HFF-Myc (cell line): ENCODE measurements at places on chromosomes 2 and 18.

DNA sequence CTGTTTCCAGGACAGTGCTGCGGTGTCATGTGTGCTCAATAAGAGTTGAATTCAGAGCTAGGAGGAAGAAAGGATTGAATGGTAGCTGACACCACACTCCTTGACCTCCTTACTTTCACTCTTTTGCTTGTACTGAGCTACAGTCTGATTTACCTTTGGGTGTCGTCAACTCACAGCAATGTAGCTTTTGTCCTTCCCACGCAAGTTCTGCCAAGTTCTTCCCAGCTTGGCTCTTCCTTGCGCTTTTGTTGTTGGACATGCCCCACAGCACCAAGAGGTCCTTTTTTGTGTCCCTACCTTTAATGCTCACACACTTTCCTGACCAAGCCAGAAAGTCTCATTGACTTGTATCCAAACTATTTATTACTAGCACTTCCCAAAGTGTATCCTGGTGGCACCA is 38.3 kb upstream of the ITGB6 start:
- DNase-seq, result no peak

DNA sequence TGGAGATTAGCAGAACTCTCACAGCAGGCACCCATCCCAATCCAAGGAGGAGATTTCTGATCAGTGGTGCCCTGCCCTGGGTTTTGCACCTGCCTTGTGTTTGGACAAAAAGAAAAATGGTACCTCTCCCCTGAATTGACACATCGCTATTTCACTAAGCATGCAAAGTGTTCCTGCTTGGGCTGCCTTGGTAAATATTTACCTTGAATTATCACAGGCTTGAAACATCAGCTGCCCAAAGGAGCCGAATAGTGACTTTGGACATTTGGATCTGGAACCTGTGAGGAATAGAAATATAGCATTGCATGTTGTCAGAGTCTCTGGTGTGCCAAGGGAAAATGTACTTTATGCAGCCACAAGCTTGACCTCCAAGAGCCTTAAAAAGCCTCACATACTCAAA is 926.4 kb upstream of the FANCL start:
- no peak for DNase-seq

DNA sequence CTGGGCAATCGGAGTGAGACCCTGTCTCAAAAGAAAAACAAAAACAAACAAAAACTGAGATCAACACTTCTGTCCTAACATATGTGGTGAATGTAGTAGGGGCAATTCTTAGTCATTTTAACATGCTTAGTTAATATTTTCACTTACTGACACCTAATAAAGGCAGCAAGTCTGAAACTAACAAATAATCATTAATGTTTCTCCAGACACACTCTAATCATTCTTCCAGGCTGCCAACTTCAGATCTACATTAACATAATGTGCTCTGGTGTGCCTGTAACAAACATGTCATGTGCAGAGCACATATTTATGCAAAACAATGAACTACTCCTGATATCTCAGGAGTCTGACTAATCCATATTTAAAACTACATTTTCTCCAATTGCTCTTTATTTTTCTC is 6.0 kb downstream of the KRCC1 start:
- DNase-seq, result no peak

- peak; percentile 43 for DNase-seq
These were observed 48.5 kb downstream of the SMAD7 start for GRCh38 chr18:48902023-48902855.

DNA sequence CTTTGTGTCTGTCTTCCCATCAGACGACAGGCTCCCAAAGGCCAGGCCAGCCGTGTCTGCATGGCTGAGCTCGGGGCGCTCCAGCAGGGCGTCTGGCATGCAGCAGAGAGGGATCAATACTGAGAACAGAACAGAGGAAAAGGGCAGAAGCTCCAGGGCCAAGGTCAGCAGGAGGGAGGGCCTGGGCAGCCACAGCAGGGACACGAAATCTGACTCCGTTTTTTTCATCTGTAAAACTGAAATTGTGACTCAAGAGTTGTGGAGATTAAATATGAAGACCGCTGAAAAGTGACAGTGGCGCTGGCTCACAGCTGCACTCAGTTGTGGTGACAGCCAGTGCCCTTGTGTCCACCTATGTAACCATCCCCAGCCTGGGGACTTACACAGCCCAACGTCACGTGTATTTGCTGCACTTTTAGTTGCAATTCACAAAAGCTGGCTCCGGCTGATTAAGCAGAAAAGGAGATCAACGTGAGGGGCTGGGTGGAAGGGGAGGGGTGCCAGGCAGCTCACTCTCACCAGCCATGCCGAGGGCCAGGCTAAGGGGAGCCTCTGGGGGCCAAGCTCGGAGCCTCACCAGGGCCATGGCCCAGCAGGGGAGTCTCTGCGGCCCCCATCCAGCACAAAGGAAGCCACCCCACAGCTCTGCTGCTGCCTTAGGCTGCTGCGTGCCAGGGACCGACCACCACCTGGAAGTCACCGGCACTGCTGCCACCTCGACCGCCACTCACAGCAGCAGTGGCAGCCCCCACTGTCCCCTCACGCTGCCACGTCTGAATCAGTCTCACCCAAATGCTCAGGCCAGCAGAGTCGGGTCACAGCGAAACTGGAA is 74.7 kb downstream of the EIPR1 start:
- DNase-seq, result no peak

GRCh38 chr2:223057569-223057968 is 5.6 kb downstream of the KCNE4 start:
- DNase-seq, result no peak

DNA sequence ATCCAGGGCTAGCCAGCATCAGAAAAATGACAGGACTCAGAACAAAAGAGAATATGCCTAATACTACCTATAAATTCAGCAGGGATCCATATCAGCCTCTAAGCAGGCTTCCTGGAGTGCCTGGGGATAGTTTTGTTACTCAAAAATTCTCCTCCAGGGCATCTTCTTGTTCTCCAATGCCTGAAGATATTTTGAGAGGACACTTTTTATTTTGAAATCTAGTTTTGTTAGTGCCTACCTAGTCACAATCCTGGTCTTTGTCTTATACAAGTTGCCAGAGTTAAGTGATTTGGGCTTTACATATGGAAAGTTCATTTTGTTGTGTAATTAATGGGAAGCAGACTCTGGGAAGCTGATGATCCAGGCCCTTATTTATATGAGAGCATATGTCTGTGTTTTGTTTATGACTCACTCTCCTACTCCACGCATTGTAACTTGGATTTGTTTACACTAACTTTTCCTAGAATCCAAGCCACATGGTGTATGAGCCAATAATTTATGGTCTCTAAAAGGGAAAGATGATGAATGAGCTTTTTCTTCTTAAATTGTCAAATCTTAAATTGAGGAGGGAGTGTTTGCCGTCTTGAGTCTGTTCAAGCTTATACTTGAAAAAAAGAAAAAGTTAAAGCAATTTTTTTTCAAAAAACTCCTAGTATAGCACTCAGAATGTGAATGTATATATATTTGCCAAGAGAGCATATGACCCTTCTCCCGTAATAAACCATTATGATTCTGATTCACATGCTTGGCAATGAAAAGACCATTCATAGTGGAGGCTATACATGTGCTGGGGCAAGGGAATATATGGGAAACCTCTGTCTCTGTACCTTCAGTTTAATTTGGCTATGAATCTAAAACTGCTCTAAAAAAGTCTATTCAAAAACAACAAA is 370.3 kb downstream of the SETBP1 start:
- peak; percentile 91 for DNase-seq

GRCh38 chr2:137180012-137180411 is 414.7 kb downstream of the THSD7B start:
- DNase-seq, result no peak

DNA sequence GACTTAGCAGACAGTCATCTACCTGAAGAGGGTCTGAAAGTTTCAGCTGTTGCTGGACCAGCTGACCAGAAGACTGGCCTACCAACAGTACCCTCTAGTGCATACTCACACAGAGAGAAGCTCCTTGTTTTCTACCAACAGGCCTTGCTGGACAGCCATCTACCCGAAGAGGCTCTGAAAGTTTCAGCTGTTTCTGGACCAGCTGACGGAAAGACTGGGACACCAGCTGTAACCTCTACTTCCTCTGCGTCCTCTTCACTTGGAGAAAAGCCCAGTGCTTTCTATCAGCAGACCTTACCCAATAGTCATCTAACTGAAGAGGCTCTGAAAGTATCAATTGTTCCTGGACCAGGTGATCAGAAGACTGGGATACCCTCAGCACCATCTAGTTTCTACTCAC is 63.2 kb downstream of the ALMS1 start:
- no peak for DNase-seq

- DNase-seq, result no peak
These were observed 56.9 kb downstream of the LIMS1 start for GRCh38 chr2:108591163-108591562.

DNA sequence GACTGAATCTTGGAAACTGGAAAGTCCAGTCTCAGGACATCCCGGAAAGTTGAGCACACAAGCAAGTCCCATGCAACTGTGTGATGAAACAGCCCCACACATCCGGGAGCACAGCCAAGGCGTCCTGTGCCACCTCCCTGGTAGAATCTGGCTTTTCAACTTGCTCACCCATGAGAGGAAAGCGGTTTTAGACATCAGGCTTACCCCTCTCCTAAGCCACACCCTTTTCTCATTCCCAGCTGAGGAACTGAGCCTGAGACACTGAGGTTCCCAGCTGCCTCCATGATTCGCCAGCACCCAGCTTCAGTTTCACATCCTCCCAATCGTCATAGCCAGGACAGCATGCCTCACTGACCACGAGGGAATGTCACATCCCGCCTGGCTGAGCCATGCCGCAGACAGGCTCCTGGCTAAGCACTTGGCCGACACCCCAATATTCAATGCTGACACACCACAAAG is 60.3 kb downstream of the STEAP3 start:
- peak; percentile 24 for DNase-seq

GRCh38 chr18:59208602-59209125 is 11.3 kb upstream of the GRP start:
- DNase-seq, result no peak

- no peak for DNase-seq
These were observed 770.7 kb upstream of the SLC8A1 start for GRCh38 chr2:41222593-41222992.

DNA sequence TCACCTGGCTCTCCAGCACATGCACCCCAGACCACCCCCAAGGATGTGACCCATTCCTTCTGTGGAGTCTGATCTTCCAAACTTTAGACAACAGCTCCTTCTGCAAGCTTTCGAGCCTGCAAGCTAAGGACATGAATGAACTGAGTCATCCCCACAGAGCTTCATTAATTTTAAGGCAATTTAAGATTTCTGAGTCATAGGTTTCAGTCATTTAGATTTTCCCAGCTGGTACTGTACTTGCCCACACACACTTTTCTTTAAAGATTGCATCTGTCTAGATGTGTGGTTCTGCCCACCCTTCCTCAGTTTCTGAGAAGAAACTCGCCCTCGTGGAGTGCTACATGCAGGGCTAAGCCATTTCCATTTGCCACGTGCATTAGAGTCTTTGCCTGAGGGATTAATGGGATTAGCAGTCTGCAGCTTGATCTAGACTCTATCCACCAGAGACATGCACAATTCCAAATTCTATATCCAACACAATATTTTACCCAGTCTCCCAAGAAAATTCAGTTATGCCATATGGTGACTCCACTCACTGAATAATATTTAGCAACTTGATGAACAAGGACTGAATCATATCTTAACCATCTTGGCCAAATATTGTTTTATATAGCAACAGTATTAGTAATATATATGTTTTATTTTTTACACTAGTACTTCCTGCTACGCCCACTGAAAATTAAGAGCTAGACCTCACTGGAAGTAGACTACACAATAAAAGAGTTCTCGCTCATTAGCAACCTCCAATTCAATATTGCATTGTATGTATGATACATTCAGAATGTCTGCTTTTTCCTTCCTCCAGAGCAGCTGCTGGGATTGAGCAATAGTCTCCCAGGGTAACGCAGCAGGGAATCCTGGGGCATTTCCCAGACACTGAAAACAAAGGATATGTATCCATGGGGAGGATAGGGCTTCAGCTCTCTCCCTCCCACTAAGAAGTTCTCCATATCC is 14.3 kb upstream of the TRIB2 start:
- DNase-seq, result no peak

DNA sequence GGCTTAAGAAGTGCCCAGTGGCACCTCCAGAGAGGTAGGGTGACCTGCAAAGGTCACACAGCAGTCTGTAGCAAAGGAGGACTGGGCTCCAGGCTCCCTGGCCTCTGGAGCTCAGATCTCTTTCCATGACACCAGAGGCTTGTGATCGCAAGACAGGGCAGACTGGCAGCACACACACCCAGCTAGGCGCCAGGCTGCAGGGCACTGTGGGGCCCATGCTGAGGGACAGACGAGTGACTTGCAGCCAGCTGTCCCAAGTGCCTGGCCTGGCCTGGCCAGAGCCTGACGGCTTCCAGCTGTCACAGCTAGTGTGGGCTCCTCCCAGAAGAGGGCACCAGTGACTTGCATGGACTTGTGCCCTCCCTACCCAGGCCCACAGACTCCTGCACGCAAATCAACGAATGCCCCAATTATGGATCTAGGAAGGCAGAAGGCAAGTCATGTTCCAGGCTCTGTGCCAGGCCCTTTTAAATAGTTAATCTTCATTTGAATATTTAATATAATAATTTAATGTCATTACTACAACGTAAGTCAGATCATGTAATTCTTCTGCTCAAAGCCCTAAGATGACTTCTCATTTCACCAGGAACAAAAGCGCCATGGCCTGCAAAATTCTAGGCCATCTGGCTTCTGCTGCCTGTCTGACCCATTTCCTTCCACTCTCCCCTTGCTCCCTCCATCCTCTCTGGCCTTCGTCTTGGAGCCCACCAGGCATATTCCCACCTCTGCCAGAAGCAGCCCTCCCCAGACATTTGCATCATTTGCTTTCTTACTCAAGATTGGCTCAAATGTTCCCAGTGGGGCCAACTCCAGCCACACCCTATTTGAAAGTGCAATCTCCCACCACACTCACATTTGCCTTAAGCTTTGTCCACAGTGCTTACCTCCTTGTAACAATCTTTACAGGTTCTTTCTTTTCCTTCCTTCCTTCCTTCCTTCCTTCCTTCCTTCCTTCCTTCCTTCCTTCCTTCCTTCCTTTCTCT is 3.7 kb upstream of the SPEG start:
- DNase-seq, result no peak

DNA sequence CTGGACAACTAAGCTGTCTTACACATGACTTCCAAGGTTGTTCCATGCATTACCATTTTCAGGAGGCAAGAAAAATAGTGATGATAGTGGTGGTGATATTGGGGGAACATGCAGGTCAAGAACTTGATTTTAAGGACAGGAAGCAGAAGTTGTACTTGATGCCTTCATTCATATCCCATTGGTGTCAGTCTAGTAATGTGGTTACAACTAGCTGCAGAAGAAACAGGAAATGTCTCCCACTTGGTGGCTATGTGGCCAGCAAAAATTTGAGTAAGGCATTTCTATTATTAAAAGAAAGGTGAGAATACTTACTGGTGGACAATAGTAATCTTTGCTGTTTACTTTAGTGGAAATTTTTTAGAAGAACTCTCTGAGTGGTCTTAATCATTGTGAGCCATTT is 103.4 kb downstream of the ALMS1 start:
- no peak for DNase-seq

- DNase-seq, result no peak
These were observed 172.7 kb upstream of the TRIB2 start for GRCh38 chr2:12543978-12544558.

- DNase-seq, result no peak
These were observed 72.9 kb downstream of the TMEM182 start for GRCh38 chr2:102834523-102835273.

GRCh38 chr2:156455361-156455975 is 19.3 kb downstream of the GPD2 start:
- no peak for DNase-seq
